ENCODE measurements at places on chromosomes 16 and 17. TPM values are rescaled to one million over a fixed set of nuclear protein-coding genes. Genes with fewer than 3 reads are reported as not detected.

DNA sequence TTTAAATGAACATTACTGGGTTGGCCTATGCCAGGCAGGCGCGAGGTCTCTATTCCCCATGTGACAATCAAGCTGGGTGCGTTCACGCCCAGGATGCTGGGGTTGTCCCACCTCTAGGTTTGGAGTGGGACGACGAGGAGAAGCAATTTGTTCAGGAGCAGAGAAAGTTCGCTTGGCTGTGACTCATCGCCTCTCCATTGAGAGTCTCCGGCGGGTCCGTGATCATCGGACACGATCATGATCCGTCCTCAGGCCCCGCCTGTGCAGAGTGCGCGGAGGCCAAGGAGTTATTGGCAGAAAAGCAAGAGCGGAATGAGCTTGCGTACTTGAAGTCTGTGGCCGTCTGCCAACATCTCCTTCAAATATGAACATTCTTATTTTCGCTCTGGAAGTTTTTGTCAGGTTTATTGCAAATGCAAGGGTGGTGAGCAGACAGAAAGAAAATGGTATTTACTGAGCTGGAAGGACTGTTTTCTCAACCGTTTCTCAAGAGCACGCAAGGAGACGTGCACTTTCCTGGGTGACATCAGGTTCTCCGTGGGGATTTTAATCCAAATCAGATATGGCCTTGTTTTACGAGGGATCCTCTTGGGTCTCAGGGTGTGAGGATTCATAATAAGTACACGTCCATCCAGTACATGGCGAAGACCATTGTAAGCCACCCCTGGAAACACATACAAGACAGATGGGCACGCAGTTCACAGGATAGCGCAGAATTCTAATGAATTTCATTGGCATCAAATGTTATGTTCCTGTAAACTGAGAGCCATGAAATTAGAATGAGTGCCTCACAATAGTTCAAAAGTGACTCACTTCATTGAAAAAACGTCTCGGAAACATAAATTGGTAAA, 70.1 kb upstream of the CREBBP start:
- DNase-seq, result peak; percentile 95

Gene GGT6
- 51.4 TPM for polyA plus RNA-seq

DNA sequence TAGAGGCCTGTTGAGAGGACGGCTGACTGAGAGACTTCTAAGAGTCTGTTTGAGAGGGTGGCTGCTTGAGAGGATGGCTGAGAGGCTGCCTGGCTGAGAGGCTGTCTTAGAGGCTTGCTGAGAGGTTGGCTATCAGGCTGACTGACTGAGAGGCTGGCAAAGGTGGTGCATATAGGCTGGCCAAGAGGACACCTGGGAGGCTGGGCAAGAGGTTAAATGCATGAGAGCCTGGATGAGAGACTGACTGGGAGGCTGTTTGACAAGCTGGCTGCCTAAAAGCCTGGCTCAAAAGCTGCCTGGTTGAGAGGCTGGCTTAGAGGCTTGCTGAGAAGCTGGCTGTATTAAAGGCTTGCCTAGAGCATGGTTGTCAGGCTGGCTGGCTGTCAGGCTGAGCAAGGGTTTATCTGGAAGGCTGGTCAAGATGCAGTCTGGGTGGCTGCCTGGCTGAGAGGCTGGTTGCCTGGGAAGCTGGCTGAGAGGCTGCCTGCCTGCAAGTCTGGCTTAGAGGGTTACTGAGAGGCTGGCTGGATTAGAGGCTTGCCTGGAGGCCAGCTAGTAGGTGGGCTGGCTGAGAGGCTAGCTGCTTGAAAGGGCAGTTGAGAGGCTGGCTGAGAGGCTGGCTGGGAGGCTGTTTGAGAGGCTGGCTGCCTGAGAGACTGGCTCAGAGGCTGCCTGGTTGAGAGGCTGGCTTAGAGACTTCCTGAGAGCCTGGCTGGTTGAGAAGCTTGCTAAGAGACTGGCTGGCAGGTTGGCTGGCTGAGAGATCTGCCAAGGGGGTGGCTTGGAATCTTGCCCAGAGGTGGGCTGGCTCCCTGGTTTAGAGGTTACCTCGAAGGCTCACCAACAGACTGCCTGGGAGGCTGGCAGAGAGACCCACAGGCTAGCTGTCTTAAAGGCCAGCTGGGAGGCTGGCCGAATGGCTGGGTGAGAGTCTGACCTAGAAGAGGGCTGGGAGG, 38.3 kb upstream of the ACSM2B start:
- DNase-seq, result no peak

Gene HOXB3
- polyA plus RNA-seq, result 12.1 TPM

GRCh38 chr17:38352245-38353085, 821 bp downstream of the SOCS7 start:
- DNase-seq, result peak; percentile 40

DNA sequence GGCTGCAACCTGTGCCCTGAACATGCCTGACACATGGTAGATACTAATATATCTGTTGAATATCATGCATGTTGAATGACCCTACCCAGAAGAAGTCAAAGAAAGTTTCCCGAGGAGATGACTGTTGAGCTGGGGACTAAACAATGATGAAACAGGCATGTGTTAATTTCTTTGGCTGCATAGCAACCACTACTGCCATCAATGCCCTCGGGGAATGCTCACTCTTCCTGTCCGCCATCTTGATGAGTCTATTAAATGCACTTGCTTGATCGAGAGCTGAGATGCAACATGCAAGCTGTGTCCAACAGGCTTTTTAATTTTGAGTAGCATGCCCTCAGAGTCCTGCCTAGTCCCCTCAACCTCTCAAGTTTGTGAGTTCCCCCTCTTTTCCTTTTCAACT, 31.3 kb downstream of the GRIN2A start:
- DNase-seq, result no peak

DNA sequence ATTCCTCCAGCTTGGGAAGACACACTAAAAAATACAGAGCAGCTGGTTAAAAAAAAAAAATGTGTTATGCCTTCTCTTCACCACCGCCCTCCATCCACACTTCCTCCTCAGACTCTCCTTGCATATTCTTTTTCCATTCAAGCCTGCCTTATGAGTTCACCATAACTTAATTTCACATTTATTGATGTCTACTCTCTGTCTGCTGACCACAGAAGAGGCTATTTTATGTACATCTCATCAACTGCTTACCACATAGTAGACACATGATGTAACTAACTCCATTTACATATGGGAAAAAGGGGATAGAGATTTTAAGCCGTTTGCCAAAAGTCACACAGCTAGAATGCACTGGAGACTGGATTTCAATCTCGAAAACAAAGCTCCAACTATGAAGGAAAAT, 409.8 kb downstream of the CDH11 start:
- no peak for DNase-seq

Gene FBXL16
- polyA plus RNA-seq, result 12.0 TPM

DNA sequence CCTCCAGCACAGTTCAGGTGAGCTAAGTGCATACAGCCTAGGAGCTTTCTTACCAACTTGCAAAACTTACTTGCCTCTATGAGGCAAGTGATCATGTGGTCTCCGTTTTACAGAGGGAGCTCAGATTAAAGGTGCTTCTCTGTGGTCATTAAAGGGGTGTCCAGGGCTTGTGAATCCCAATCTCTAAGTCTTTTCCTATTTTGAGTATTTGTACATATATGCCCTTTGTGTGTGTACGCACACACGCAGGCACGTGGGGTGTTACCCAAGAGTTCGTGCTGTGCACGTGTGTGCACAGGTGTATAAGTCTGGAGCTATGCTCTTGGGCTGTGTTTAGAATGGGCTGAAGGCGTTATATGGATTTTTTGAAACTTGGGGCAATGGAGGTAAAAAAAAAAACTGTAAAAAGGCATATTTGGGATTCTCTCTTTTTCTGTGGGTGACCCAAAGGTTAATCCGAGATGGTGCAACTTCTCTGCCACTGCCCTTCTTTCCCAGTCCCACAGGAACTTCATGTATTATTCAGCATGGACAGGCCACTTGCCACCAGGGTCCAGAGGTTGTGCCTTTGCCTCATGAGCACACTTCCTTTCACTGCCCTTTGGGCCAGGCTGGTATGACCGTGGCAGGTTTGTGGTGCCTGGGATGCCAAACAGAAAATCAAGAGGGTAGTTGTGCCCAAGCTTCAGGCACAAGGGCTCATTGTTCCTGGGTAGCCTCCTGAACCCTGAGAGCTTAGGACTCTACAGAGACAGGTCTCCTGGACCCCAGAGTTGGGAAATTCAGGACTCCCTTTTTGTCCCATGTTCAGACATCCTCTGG, 1.5 kb downstream of the ABCC3 start:
- DNase-seq, result no peak

DNA sequence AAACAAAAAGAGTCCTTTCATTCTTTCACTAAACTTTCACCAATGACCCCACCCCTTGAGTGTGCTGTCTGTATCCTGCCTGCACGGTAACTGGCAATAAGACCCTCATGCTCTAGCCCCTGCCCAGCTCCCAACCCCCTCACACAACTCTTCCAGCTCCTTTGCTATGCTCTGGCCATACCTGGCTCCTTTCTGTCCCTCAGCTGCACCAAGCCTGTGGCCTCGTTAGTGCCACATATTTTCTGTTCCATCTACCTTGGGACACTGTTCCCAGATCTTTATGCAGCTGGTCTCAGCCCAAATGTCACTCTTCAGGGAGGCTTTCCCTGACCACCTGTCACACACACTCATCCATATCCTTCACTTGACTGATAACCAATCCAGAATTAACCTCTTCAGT, 47.3 kb downstream of the C16orf82 start:
- no peak for DNase-seq

Gene OSBPL7
- 5.3 TPM for polyA plus RNA-seq

Gene SPEM2
- polyA plus RNA-seq, result not detected

Gene JPH3
- polyA plus RNA-seq, result not detected

- DNase-seq, result peak; percentile 89
Observed at GRCh38 chr17:79325709-79326430, 251.2 kb downstream of the ENGASE start.

DNA sequence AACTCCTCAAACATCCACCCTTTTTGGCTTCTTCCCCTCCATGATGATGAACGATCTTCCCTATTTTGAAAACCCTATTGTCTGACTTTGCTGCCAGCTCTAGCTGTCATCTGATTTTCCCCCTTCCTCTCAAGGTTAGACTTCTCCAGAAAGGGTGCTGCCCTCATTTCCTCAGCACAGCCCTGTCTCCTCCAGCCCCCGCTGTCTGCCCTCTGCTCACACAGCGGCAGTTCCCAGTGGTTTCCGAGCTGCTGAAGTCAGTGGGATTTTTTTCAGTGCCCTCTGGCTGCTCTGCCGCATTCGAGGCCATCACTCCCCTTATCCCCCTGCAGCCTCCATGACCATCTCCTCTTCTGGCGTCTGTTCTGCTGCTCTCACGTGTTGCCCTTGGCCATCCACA, 26.6 kb upstream of the C17orf107 start:
- no peak for DNase-seq

GRCh38 chr16:85652431-85653221, 36.1 kb downstream of the GINS2 start:
- DNase-seq, result peak; percentile 86

GRCh38 chr16:58088091-58088490, 41.1 kb downstream of the CFAP20 start:
- peak; percentile 37 for DNase-seq

GRCh38 chr16:56354016-56354415, 71.3 kb downstream of the AMFR start:
- peak; percentile 53 for DNase-seq
